ENCODE measurements at places on chromosomes 11 and 22.

DNA sequence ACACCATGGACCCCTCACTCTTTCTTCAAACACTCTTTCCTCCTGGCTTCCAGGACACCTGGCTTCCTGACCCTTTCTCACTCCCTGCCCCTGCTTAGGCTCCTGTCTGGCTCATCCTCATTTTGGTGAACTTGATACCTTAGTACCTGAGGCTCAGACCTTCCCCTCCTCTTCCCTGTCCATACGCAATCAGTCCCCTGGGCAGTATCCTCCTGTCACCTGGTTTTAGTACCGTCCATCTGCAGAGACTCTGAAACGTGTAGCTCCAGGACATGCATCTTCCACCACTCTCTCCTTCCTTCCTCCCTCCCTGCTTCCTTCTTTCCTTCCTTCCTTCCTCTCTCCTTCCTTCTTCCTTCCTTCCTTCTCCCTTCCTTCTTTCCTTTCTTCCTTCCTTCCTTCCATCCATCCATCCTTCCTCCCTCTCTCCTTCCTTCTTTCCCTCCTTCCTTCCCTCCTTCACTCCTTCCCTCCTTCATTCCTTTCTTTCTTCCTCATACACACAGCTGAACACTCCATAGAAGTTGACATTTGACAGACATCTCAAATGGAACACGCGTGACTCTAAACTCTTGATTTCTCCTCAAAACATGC, 1488.6 kb downstream of the TBC1D22A start:
- no peak for DNase-seq

GRCh38 chr11:62665599-62666258, 617 bp downstream of the CSKMT start:
- no peak for DNase-seq

DNA sequence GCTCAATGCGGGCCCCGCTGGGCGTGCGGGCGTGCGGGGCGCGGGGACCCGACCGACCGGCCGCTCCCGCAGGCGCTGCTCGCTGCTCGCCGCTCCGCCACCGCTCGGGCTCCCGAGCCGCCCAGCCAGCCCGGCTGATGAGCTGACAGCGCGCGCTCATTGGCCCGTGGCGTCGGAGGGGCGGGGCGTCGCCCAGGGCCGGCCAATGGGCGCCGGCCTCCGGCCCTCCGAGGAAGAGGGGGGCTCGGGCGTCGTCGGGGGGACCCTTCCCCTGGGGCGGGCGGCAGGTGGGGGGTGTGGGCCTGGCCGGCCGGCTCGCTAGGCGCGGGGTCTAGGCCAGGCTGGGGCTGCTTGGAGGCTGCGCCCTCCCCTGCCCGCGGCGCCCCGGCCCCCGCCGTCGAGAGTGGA, at the start of gene SCUBE1:
TSS of gene SCUBE1 (minus strand) at position 111 of the 408 bp plus-strand sequence. CDS start 111 bp downstream, outside the sequence.
- no peak for DNase-seq

DNA sequence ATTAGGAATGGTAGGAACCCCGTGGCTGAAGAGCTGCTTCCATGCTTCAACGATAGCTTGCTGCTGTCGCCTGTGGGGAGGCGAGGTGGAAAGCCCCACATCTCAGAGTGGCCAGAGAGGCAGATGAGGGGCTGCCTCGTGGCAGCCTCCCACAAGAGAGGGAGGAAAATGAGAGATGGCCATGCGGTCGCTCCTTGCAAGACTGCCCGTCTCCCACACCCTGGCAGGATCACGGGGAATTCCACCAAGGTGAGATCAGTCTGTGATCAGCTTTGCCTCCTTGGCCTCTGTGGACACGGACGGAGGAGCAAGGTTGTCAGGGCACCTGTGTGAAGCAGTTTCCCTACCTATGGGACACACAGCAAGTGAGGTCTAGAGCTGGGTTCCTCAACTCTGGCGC, 3.0 kb downstream of the CRYBA4 start:
- DNase-seq = no peak

DNA sequence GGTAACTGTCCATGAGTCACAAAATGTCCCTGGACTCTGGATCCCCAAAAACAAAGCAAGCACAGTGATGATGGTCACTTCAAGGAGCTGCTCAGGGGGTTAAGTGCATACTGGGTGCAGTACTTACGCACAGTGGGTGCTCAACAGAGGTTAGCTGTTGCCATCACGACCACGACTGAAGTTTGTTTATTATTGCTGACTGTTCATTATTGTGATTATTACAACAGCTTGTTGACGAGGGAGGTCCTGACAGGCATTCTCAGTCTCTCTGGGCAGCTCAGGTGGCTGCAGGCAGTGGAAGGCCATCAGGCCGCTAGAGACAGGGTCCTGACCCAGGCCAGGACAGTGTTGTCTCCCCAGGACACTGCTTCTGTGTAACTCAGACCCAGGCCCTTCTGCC, 418.8 kb downstream of the SHANK2 start:
- no peak for DNase-seq

- DNase-seq = no peak
Measured at GRCh38 chr11:120486138-120486537, 25.4 kb upstream of the GRIK4 start.

- DNase-seq = no peak
Measured at GRCh38 chr11:116509551-116509950, 263.2 kb downstream of the BUD13 start.

- no peak for DNase-seq
Measured at GRCh38 chr11:14499178-14499559, 442 bp downstream of the COPB1 start.

GRCh38 chr11:6505577-6506240, 8.6 kb downstream of the DNHD1 start:
- DNase-seq = no peak

- DNase-seq = no peak
Measured at GRCh38 chr11:74956397-74957015, 7.4 kb downstream of the SPCS2 start.

DNA sequence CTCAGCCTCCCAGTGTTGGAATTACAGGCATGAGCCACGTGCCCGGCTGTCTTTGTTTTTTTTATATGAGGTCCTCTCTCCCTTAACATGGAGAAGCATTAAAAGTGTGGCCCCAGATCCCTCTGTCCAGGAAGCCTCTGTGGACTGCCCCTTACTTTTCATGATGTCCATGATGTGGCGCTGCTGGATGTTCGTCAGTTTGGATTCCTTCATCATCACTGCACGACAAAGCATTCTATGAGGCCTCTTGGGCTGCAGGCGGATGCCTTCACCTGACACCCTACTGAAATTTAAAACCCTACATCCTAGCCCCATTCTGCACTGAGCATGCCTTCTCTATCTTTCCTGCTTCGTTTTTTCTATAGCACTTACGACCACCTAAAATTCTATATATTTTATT, 2.1 kb downstream of the C22orf23 start:
- no peak for DNase-seq

DNA sequence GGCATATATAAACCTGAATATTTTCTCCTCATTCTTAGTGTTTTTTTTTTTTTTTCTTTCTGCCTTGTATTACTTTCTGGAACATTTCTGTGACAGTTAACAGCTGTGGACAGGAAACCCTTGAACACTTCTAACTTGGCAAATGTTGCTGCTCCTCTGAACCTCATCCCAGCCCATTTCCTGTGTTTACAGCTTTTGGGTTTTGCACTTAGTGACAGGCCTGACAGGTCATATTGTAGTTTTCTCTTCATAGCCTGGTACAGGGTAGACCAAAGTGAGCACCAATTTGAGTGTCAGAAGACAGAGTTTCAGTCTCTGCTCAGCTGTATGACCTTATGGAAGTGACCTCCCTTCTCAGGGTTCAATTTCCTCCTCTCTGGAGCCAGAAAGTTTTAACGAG, 91.6 kb downstream of the STIM1 start:
- no peak for DNase-seq

- no peak for DNase-seq
Measured at GRCh38 chr11:65380460-65381119, 1.9 kb downstream of the SLC25A45 start.
